Testis (tissue), 5 donors: ENCODE measurements at places on chromosomes 3 and 15.

DNA sequence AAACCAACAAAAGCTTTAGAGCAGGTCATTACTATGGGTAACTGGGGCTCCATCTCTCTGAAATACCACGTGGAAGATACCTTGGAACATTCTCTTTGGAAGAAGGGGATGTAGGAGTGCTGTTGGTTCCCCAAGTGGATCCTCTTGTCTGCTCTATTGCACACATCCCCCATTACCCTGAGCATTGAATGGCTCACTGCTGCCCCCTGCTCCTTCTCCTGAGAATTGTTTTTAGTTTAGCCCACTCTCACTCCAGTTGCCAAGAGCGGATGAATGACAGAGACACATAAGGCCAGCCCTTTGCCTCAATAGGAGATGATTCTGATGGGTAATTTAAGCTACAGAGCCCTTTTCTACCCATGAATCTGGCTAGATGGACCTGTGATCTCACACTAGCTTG lies 135.6 kb upstream of the SUCLG2 start:
- DNase-seq: peak; percentile 71

DNA sequence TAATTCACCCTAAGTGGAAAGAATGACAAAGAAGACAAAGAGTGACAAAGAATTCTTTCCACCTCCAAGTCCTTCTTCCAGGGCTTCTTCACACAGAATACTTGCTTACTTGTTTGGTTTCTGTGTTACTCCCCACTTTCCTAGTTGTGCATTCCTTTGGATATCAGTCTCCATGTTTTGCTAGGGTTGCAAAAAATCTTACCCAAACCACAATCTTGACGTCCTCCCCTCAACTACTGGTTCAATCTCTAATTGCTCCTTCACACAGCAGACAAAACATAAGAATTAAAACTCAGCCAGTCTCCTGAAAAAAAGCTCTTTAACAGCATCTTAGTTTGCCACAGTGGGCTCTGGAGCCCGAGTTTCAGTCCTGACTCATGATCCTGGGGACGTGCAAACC lies 297.6 kb upstream of the CHRNA7 start:
- no peak for DNase-seq

- no peak for DNase-seq
These were observed 401.9 kb upstream of the CNTN4 start for GRCh38 chr3:1696669-1697275.

- no peak for DNase-seq
These were observed 31.6 kb downstream of the PRKCD start for GRCh38 chr3:53192608-53193007.

GRCh38 chr15:36798366-36798765 lies 218.9 kb downstream of the CDIN1 start:
- no peak for DNase-seq

- no peak for DNase-seq
These were observed 159.5 kb downstream of the RPLP1 start for GRCh38 chr15:69612112-69612511.

DNA sequence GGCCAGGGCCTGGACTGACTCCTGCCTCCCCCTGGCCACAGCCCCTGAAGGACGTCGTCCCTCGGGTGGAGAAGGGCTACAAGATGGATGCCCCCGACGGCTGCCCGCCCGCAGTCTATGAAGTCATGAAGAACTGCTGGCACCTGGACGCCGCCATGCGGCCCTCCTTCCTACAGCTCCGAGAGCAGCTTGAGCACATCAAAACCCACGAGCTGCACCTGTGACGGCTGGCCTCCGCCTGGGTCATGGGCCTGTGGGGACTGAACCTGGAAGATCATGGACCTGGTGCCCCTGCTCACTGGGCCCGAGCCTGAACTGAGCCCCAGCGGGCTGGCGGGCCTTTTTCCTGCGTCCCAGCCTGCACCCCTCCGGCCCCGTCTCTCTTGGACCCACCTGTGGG lies 10.3 kb upstream of the LMAN1L start:
- no peak for DNase-seq
